Memory B cell (primary cell): ENCODE measurements at places on chromosomes 6 and 20.
A peak's percentile ranks its signal among the peaks of the same experiment; 100 is the strongest.

DNA sequence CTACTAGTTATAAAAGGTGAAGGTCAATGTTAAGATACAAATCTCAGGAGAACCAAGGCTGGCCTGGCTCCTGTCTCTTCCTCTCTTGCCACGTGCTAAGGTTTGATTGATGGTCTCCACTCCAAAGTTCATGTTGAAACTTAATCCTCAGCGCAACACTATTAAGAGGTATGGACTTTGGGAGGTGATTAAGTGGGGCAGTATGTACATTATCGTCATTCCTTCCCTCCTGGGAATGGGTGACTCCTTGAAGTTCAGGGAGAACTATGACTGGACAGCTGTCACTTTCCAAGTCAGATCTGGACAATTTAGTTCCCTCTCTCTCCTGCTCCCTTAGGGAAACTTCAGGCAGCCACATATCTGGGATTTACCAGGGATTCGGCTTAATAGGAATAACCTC is 50.5 kb downstream of the KCNK5 start:
- no peak for DNase-seq

DNA sequence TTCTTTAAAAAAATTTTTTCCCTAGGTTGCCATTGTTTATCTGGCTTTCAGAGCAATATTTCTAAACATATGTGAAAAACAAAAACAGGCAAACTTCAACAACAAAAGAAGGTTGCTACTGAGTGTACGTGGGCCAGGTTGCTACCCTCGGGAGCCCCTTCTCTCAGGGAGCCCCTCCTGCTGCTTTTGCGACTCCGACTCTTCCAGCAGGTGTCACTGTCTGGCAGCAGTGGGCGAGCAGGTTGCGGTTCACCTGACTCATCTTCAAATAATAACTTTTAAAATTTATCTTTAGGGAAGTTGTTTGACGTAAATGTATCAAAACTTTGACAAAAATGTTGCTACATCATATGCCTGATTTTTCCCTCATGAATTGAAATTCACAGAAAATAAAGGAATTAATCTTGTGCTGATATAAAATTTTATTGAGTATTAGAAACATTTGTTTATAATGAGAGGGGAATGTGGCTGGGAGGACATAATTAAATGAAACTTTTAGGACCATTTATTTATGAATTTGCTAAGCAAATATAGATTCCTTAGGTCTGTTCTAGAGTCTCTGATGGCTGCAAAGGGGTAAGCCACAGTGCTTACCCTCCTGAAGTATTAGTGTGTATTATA is 138.8 kb downstream of the HIVEP1 start:
- DNase-seq: no peak

DNA sequence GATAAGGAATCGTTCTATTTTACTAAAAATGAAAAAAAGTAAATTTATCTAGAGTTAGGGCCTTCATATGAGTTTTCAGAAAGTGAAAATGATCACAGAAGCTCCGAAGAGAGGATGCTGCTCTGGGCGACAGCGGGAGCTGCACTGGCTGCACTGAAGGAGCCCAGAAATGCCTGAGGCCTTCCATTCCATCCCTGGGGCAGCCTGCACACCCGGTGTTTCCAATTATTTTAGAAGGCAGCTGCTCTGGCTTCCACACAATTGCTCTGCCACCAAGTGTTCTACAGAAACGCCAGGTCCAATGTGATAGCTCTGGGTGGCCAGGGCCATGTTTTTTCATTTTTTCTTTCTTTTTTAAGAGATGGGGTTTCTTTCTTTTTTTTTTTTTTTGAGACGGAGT is 3.6 kb downstream of the DTNBP1 start:
- DNase-seq: no peak

- no peak for DNase-seq
Observed at GRCh38 chr6:56714273-56714672, 71.6 kb upstream of the DST start.

GRCh38 chr6:18186033-18186432 is 30.8 kb downstream of the KDM1B start:
- no peak for DNase-seq

GRCh38 chr20:8693709-8694108 is 375.2 kb upstream of the PLCB4 start:
- no peak for DNase-seq

- DNase-seq: peak; percentile 15
Observed at GRCh38 chr6:71349395-71349794, 60.8 kb downstream of the OGFRL1 start.

GRCh38 chr6:70112716-70113115 is 190.2 kb downstream of the COL9A1 start:
- no peak for DNase-seq

DNA sequence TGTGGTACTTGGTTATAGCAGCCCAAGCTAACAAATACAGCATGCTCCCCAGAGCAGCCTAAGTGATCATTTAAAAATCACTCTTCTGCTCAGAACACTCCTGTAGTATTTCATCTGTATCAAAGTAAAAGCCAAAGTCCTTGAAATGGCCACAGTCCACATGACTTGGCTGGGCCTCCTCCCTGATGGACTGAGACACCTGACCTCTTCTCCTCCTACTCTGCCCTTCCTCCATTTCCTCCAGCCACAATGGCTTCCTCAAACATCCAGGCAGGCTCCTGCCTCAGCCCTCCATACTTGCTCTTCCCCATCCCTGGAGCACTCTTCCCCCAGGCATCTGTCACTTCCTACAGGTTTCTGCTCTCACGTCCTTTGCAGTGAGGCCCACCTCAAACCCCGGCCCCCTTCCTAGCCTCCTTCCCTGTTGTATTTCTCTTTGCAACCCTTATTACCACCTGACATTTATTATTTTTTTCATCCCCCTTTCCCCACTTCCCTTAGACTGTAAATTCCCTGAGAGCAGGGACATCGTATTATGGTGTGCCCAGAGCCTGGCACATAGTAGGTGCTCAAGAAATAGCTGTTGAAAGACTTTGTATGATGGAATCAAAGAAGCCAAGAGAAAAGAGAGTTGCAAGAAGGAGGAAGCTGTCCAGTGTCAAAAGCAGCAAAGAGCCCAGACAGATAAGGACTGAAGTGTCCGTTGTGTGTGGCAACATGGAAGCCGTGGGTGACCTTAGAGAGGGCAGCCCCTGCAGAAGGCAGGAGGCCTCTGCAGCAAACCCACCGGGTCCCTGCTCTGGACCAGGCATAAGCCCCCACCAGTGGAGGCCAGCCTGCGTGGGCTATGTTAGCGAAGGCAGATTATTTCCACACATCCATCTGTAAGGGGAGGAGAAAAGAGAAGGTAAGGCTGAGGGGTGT is 87.5 kb downstream of the TRERF1 start:
- DNase-seq: no peak

DNA sequence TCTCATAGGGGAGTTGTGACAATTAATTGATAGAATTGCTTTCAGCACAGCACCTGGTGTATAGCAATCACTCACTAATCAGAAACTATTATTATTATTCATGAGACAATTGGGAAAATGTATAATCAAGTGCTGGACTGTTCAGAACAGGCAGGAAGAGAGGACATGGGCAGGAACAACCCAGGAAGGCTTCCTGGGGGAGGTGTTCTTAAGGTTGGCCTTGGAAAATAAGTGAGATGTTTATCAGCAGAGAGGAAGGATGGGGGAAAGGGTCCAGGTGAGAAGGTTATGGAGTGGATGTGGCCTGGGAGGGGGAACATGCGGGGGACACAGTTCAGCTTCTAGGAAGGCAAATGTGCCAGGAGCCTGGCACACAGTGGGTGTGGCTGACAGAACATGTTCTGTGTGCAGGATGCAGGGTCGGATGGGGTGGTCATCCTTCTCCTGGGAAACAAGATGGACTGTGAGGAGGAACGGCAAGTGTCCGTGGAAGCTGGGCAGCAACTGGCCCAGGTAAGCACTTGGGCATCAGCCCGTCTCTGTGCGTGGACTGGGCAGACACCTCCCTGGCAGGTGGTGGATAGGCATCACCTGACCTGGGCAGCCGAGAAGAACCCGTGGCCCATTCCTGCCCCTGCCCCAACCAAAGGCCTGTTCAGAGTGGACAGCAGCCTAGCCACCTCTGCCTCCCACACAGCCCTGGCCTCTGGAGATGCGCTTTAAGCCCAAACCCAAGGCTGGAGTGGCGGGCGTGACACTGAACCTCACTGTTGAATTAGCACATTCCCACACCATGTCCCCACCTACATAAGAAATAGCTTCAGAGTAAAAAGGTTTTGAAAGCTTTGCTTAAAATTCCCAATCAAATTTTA is 30.9 kb downstream of the RAB44 start:
- no peak for DNase-seq

- no peak for DNase-seq
Observed at GRCh38 chr6:41673704-41674000, 35.4 kb downstream of the MDFI start.

DNA sequence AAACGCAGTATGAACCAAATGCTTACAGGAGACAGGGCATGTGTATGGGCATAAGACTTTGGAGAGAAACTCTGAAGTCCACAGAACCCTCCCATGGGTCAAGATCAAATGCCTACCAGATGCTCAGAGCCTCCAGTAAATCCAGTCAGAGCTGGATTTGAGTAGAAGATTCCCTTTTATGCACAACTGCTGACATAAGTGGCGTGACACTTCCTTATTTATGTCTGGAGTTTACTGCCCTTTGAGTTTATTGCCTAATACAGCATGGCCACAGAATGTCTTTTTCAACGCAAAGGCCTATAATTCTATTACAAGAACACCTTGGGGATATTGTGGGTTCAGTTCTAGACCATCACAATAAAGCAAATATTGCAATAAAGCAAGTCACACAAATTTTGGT is 220.0 kb upstream of the FOXQ1 start:
- DNase-seq: no peak

- DNase-seq: no peak
Observed at GRCh38 chr20:57772349-57772964, 62.6 kb upstream of the PMEPA1 start.
